ENCODE measurements at places on chromosomes 4 and X. TPM values are rescaled to one million over a fixed set of nuclear protein-coding genes. Genes with fewer than 3 reads are reported as not detected.

DNA sequence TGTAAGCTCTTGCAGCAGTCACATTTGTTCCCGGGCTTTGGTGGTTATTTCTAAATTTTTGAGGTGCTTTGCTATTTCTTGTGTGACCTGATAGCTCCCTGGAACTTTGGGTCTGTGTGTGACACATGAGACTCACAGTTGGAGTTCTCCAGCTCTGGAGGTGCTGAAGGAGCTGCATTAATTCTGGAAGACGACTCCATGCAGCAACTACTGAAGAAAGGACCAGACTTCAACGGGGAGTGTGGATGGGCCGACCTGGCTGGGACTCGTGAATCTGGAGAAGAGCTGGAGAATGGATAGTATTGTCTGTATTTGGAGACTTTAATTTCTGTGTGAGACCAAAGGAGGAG lies 1.5 kb downstream of the MRFAP1 start:
- peaks cover 4% of the 10 kb centered on the region for H3K4me1 ChIP-seq
- no peak for DNase-seq
- H3K4me3 ChIP-seq = peak overlapping the region; percentile 89
- peaks cover 15% of the 10 kb centered on the region for H3K36me3 ChIP-seq
- no peaks in the 10 kb centered on the region for H3K27me3 ChIP-seq

GRCh38 chr4:24218566-24218965 lies 328.7 kb upstream of the PPARGC1A start:
- no peak for DNase-seq
- no peaks in the 10 kb centered on the region for H3K27me3 ChIP-seq
- no peak overlapping the region for H3K27ac ChIP-seq
- no peaks in the 10 kb centered on the region for H3K36me3 ChIP-seq

DNA sequence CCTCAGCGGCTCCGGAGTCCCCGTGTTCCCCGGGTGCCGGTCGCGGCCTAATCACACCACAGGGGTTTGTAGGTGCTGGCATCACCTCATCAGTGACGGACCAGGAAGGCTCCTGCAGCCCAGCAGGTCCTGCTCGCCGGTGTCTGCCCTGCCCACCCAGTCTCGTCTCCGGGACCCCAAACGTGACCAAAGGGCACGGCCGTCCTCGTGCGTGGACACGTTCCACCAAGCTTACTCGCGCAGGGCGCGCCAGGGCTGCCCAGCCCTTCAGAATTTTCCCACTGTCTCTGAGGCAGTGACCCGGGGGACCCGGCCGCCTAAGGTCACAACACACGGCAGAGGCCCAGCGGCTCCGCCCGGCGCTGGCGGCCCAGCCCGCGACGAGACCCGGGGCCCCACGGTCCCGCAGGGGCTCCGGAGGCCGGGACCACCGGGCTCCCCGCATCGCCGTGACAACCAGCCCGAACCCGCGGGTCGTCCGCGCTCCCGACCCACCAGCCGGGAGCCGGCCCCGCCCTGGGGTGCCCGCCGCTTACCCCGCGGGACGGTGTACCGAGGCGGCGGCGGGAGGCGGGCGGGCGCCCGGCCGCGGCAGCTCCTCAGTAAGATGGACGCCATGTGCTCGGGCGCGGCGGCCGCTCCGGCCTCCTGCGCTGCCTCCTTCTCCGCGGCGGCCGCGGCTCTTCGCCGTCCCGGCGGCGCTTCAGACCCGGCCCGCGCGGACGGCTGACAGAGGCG lies 454 bp downstream of the LETM1 start:
- H3K27me3 ChIP-seq = no peaks in the 10 kb centered on the region
- peak overlapping the region; percentile 85 for H3K4me3 ChIP-seq
- peak overlapping the region; percentile 71 for H3K27ac ChIP-seq
- no peak for DNase-seq

DNA sequence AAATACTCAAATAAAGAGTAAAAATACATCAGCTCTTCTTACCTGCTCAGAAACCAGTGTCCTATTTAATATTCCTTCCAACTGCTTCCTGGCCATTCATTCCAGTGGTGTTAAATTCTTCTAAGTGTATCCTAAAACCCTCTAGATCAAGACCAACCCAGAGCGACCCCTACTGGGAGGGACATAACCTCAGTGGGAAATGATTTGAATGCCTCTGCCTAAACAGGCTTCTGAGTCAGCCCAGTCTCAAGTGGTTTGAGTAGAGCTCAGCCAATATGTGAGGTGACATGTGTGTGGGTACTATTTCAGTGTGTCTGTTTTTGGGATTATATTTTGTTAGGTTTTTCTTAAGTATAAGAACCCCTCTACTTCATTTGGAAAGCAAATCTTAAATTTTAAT lies 133.6 kb upstream of the ARHGEF9 start:
- H3K27ac ChIP-seq = no peak overlapping the region
- no peaks in the 10 kb centered on the region for H3K27me3 ChIP-seq
- peaks cover 18% of the 10 kb centered on the region for H3K4me1 ChIP-seq
- DNase-seq = no peak

DNA sequence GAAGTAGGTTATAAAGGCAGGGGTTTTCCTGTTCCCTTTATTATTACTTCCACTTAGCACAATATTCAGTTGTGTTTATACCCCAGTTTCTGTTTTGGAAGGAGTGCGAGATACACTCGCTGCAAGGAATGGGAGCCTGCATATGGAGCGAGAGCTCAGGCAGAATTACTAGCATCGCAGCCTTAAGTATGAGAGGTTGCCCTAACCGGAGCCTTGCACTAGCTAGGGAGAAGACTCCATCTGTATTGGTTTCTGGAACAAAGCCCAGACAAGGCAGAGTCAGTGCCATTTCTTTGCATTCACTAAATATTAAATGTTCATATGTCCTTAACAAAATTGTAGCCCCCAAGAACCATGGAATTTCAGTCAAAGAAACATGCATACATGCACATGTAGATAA lies 6.2 kb upstream of the DCTD start:
- DNase-seq = no peak
- H3K27ac ChIP-seq = no peak overlapping the region
- H3K4me1 ChIP-seq = peaks cover 1% of the 10 kb centered on the region
- no peaks in the 10 kb centered on the region for H3K27me3 ChIP-seq
- H3K36me3 ChIP-seq = no peaks in the 10 kb centered on the region
- H3K4me3 ChIP-seq = no peak overlapping the region

- H3K36me3 ChIP-seq = no peaks in the 10 kb centered on the region
- peaks cover 3% of the 10 kb centered on the region for H3K4me1 ChIP-seq
- no peak overlapping the region for H3K4me3 ChIP-seq
- H3K27me3 ChIP-seq = no peaks in the 10 kb centered on the region
These were observed 509.6 kb upstream of the DIPK2B start for GRCh38 chrX:45710081-45710801.

DNA sequence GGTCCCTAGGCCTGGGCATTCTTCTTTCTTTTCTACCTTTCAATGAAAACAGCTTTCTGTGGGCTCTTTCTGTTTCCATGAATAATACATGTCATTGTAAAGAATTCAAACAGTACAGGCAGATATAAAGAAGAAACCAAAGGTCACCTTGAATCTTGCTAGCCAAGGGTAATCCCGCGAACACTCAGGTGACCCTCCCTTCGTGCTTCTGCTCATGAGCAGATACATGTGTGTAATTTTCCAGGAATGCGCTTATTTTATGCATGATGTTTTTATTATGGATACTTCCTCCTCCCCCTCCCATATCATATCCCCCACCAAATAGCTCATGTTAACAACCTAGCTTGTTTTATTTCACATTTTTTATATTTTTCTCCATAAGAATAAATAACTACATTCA lies 9.6 kb upstream of the JAKMIP1 start:
- DNase-seq = no peak
- no peaks in the 10 kb centered on the region for H3K4me1 ChIP-seq
- H3K4me3 ChIP-seq = no peak overlapping the region
- H3K27me3 ChIP-seq = no peaks in the 10 kb centered on the region
- no peak overlapping the region for H3K27ac ChIP-seq

GRCh38 chr4:52094376-52095145 lies 43.5 kb downstream of the SPATA18 start:
- no peaks in the 10 kb centered on the region for H3K36me3 ChIP-seq
- H3K4me1 ChIP-seq = peaks cover under 1% of the 10 kb centered on the region
- H3K27me3 ChIP-seq = no peaks in the 10 kb centered on the region
- no peak overlapping the region for H3K27ac ChIP-seq
- H3K4me3 ChIP-seq = no peak overlapping the region

GRCh38 chrX:13599491-13599890 lies 30.1 kb downstream of the EGFL6 start:
- no peak overlapping the region for H3K27ac ChIP-seq
- no peak for DNase-seq
- H3K27me3 ChIP-seq = no peaks in the 10 kb centered on the region
- H3K36me3 ChIP-seq = no peaks in the 10 kb centered on the region
- H3K4me3 ChIP-seq = no peak overlapping the region

DNA sequence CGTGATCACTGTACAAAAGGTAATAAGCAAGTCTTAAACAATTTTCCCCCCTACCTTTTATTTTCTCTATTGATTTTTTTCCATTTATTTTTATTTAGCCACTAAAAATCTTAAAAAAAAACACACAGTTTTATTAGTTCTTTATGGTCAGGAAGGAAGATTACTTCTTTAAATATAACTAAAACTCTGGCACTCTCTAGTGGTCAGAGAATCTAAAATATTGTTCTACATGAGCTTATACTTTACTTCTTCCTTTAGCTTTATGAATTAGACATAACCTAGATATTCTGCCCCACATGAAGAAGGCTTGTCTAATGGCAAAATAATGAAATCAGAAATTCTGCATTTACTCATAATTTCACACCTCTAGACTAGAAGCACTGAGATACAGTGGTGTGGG lies 135.2 kb downstream of the PDE5A start:
- no peak overlapping the region for H3K4me3 ChIP-seq
- no peak for DNase-seq
- no peaks in the 10 kb centered on the region for H3K4me1 ChIP-seq
- H3K27me3 ChIP-seq = no peaks in the 10 kb centered on the region
- H3K27ac ChIP-seq = no peak overlapping the region
- H3K36me3 ChIP-seq = peaks cover 18% of the 10 kb centered on the region

- no peak for DNase-seq
- H3K4me1 ChIP-seq = no peaks in the 10 kb centered on the region
- H3K36me3 ChIP-seq = no peaks in the 10 kb centered on the region
- no peak overlapping the region for H3K27ac ChIP-seq
- no peaks in the 10 kb centered on the region for H3K27me3 ChIP-seq
These were observed 29.1 kb downstream of the PPP2R2C start for GRCh38 chr4:6443035-6444023.

DNA sequence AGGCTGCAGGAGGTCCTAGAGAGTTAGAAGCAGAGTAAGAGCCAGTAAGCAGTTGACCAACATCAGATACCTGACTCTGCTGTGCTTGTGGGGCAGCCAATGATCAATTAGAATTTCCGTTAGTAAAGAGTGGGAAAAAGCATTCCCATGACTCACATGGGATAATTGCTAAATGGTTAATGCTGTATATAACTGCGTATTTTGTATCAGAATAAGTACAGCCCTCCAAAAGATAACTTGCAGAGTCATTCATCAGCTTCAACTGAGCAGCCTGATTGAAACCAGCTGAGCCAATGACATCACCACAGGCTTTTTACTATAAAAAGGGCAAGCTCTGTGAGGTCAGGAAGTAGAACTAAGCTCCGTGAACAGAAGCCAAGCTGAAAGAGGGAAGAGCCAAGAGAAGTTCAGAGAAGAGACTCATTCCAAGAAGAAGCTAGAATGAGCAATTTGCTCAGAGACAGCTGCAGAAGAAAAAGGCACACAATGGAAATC lies 67.9 kb downstream of the PPP3CA start:
- DNase-seq = peak; percentile 68
- peaks cover 10% of the 10 kb centered on the region for H3K4me1 ChIP-seq

GRCh38 chr4:23441530-23442069 lies 448.2 kb downstream of the PPARGC1A start:
- H3K36me3 ChIP-seq = no peaks in the 10 kb centered on the region
- H3K4me1 ChIP-seq = no peaks in the 10 kb centered on the region
- no peaks in the 10 kb centered on the region for H3K27me3 ChIP-seq
- H3K27ac ChIP-seq = no peak overlapping the region

DNA sequence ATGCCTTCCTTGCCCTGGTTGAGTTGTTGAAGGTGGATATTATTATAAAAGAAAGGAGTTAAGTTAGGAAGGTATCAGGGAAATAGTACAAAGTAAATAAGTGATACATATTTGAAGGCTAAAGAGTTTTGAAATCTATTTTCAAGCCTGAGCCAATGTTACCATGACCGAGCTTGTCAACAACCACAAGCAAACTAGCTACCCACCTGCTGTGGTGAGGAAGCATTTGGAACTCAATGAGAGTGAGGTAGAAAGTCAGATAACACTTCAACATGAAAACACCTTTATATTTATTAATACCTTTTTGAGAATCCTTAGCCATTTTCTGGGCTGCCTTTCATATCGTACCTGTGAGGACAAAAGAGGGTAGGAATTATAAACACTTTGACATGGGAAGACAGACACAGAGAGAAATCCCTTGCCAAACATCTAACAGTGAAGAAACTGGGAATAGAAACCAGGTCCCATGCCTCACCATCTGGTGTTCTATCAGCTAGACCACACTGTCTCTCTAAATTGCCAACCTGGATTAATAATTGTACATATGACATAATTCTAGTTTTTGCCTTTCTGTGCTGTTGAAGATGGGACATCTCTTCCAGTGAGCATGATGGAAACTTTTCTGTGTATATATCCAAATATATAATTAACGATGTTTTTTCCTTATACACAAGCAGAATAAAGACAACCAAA lies 606.4 kb upstream of the NR3C2 start:
- H3K27ac ChIP-seq = no peak overlapping the region
- no peaks in the 10 kb centered on the region for H3K36me3 ChIP-seq
- no peaks in the 10 kb centered on the region for H3K27me3 ChIP-seq
- H3K4me3 ChIP-seq = no peak overlapping the region

DNA sequence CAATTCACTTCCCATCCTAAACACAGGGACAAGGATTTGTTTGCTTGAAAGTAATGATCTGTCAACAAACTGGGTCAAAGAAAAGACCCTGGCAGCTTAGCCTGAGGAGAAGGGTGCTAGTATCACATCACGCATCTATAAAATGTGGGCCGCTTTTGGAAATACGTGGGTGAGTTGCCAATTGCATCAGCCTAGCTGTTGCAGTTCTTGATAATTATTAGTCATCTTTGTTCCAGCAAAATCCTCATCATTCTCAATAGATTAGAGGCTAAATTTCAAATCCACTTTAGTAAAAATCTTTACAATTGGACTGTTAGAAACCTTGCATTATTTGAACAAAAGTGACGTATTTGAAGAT lies 33.6 kb upstream of the TAPT1 start:
- H3K36me3 ChIP-seq = no peaks in the 10 kb centered on the region
- no peak overlapping the region for H3K27ac ChIP-seq
- DNase-seq = no peak

GRCh38 chr4:70855464-70855863 lies 15.8 kb upstream of the GRSF1 start:
- no peak overlapping the region for H3K27ac ChIP-seq
- H3K27me3 ChIP-seq = no peaks in the 10 kb centered on the region
- DNase-seq = no peak
- H3K36me3 ChIP-seq = no peaks in the 10 kb centered on the region

DNA sequence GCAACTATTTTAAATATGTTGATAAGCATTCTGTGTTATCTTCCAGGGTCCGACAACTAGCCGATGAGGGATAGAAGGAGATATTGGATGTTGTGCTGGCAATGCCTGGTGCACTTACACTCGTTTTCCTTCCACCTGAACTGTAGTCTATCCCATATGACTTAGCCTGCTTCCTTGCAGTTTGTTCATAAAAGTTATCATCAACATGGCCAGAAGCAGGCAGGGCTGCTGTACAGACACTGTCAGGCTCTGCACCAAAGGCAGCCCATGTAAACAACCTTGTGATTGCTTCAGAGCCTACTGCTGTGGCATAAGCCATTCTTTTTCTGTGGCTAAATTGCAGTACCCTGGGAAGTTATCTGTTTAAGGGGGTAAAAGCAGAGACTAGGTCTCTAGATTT lies 1.6 kb downstream of the MAPK10 start:
- no peak for DNase-seq
- no peak overlapping the region for H3K4me3 ChIP-seq
- H3K36me3 ChIP-seq = no peaks in the 10 kb centered on the region
- H3K27ac ChIP-seq = no peak overlapping the region

SH3D19 gene
- total RNA-seq = 110 TPM

CPZ gene
- total RNA-seq = 3.5 TPM

PCDH10 gene
- 45.3 TPM for total RNA-seq

IL15 gene
- total RNA-seq = 11.5 TPM

IQCM gene
- not detected for total RNA-seq

Data from ascending aorta (tissue), 2 donors.